Motor neuron (in vitro differentiated cells): ENCODE measurements at places on chromosomes 6 and 20. TPM values are rescaled to one million over a fixed set of nuclear protein-coding genes. Genes with fewer than 3 reads are reported as not detected.

Gene PEX7
- 5.2 and 5.6 TPM in 2 replicates for total RNA-seq

Gene INSM1
- total RNA-seq, result 0.41 and 0.56 TPM in 2 replicates

Gene PARD6B
- total RNA-seq, result 7.6 and 8.6 TPM in 2 replicates

Gene AGER
- total RNA-seq, result 3.5 and 6.6 TPM in 2 replicates
